ENCODE measurements at places on chromosomes 7 and 10.

DNA sequence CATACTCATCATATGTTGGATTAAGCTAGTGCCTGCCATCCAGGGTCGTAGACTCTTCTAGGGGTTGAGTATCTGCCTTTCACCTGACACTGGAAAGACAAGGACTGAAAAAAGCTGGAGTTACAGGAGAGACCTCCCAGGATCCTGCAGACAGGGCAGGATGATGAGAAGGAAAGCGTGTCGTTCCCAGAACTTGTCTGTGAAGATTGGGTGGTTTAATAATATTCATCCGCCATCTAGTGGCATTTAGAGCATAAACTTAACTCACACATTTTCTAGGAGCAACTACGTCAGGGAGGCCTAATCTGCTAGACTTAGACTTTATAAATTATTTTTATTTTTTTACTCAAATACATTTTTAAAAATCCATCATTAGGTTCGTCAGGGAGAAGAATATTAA is 59.6 kb downstream of the ADRB1 start:
- DNase-seq, result no peak

DNA sequence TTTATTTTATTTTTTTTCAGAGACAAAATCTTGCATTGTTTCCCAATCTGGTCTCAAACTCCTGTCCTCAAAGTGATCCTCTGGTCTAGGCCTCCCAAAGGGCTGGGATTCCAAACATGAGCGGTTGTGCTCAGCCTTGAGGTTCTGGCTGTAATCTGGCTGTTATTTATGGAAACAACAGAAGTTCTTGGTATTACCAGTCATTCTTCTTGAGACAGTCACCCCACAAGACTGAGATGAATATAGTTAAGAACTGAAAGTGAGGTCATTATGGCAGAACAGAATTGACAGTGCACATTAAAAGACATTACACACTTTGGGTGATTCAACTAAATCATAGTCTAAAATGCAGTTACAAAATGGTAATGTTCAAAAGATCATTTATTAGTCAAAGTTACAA is 719.5 kb downstream of the ZWINT start:
- DNase-seq, result no peak

DNA sequence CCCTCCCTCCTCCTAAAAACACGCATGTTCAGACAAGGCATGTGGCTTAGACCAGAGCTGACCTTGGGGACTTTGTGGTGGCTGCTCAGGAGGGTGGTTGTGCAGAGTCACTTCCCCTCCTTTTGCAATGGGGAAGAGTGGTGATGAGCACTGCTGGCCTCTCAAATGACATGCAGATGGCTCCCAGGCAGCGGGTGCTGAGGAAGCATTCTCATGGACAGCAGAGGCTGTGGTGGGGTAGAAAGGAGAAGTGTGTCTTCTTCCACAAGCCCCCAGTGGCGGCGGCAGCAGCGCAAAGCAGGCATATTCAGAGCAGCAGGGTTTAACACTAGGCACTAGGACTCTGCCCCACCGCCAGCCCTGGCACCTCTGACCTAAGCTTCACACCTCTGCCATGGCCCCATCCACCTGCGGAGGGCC is 105.9 kb upstream of the ANLN start:
- no peak for DNase-seq

DNA sequence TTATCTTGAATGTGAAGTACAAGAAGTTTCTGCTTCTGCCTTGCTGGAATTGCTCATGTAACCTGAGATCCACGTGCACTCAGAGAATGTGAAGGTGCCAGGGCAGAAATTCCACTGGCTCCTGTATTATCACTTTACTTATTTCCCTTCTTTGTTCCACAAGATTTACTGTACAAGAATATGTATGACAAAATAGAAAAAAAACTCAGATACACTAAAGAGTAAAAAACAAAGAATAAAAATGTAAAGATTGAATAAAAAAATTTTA is 43.0 kb downstream of the PLCE1 start:
- no peak for DNase-seq

GRCh38 chr10:72682638-72683037 is 9.3 kb upstream of the MCU start:
- no peak for DNase-seq

DNA sequence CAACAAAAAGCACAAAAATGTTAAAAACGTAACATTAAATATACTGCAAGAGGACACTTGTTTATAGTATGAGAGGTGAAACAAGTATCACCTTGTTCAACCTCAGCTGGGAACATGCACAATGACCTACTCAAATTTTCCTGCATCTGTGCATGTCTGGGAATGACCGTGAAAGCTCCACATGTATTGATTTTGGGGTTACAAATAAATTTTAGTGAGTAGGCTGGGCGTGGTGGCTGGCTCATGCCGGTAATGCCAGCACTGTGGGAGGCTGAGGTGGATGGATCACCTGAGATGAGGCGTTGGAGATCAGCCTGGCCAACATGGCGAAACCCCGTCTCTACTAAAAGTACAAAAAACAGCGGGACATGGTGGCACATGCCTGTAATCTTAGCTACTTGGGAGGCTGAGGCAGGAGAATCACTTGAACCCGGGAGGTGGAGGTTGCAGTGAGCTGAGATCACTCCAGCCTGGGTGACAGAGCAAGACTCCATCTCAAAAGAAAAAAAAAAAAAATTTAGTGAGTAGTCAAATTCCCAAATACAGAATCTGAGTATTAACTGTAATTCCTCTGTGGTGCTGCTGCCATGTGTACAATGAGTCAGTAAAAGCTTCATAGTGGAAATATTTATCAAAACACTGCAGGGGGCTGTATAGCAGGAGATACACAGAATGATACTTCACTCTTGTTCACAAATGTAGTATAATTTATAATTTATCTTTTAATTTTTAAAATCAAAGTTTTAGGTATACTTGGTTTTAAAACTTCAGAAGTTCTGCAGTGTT is 41.1 kb downstream of the SUGCT start:
- no peak for DNase-seq

- no peak for DNase-seq
These were observed 114.7 kb downstream of the EXOC4 start for GRCh38 chr7:133367561-133367960.

- DNase-seq, result no peak
These were observed 131.0 kb upstream of the AOAH start for GRCh38 chr7:36855330-36855729.

DNA sequence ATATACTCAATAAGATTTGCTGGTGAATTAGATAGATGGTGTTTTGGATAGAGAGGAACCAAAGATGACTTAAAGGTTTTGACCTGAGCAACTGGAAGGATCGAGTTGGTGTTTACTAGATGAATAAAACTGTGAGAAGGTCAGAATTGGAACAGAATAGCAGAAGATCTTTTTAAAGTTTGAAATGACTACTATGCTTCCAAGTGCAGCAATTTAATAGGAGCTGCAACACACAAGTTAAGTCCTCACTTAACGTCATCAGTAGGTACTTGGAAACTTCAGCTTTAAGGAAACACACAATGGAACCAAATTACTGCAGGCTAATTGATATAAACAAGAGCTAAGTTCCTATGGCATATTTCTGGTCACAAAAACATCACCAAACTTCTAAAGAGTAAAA is 86.5 kb downstream of the RTKN2 start:
- no peak for DNase-seq
